ENCODE measurements at places on chromosomes 5 and 9. TPM values are rescaled to one million over a fixed set of nuclear protein-coding genes. Genes with fewer than 3 reads are reported as not detected.

ZNF454 gene
- not detected for total RNA-seq

DNA sequence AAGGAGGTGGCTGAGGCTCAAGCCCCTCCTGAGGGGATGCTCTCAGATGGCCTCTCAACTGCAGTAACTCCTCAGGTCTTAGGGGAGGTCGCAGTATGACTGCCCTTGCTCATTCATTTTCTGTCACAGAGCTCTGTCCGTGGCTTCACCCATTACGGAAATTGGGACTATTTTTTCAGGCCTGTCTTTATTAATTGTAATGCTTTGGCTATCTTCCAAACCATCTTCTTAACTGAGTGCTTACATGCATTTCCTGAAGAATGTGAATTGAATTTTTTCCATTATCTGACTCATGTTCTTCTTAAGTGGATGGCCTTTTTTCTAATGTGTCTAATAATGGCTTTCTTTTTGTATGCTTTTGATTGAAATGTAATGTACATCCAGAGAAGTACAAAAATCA is 36.4 kb upstream of the SV2C start:
- no peak for DNase-seq

- DNase-seq: peak; percentile 60
Observed at GRCh38 chr9:73269430-73270101, 117.9 kb downstream of the ANXA1 start.

GRCh38 chr5:133775584-133776304 is 163.4 kb upstream of the FSTL4 start:
- DNase-seq: no peak

- no peak for DNase-seq
Observed at GRCh38 chr5:74903165-74903787, 37.1 kb upstream of the FAM169A start.

DNA sequence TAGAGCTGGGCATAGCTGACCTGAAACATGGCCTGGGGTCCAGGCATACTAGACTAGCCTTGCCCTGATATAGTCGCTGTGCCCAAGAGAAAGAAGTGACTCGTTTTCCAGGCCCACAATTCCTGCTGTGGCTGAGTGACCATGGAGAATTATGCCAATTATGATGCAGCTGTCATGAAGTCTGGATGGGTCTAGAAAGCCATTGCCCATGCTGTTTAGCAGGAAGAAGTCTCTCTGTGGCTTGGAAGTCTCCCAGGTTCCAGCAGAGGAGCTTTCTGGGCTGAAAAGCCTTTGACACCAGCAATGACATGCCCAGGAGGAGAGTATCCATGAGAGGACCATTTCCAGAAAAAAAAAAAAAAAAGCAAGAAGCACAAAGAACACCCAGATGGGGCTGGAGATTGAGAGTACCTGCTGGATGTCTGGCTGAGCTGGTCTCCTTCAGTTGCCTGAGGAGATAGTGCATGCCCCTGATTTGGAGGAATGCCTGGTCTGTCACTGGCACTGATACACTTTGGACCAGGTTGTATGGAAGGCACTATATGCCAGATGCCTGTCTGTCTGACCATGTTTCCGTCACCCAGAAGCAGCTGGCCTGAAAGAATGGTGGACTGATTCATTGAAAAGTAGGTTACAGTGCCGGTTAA is 128.0 kb upstream of the EPB41L4A start:
- DNase-seq: no peak

DNA sequence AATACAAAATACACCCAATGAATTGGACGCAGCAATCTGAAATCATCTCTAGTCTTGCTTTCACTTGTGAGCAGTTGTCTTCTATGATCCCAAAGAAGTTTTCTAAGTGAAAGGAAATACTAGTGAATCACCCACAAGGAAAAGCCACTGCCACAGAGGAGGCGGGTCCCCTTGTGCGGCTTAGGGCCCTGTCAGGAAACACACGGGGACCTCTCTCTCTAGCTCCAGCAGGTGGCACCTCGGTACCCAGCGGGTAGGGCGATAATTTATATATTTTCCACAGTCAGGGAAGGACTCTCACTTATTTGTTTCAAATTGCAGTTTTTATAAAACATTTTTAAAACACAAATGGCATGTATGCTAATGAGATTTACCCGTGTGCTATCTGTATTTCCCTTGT is 417.1 kb downstream of the KDM4C start:
- DNase-seq: no peak

- DNase-seq: no peak
Observed at GRCh38 chr5:1164696-1165630, 36.4 kb upstream of the SLC6A19 start.

- peak; percentile 87 for DNase-seq
Observed at GRCh38 chr5:147613359-147613758, 103.5 kb upstream of the DPYSL3 start.

DNA sequence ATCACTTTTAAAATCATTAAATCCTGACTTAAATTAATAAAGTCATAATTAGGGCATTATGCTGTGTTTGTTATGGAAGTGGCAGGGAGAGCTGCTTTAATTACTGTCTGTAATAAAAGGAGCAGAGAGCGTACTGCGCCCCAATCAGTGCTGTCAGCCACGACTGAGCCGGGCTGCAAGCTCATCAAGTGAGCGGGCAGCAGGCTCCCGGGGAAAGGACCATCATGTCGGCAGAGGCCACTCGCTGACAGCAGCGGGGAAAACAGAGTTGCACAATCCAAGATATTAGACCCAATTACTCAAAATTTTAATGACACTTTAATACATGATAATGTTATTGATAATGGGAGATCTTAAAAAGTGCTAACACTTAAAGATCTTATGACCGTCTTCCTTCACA is 181.6 kb downstream of the AP3B1 start:
- no peak for DNase-seq

SLC4A9 gene
- not detected for total RNA-seq

DNA sequence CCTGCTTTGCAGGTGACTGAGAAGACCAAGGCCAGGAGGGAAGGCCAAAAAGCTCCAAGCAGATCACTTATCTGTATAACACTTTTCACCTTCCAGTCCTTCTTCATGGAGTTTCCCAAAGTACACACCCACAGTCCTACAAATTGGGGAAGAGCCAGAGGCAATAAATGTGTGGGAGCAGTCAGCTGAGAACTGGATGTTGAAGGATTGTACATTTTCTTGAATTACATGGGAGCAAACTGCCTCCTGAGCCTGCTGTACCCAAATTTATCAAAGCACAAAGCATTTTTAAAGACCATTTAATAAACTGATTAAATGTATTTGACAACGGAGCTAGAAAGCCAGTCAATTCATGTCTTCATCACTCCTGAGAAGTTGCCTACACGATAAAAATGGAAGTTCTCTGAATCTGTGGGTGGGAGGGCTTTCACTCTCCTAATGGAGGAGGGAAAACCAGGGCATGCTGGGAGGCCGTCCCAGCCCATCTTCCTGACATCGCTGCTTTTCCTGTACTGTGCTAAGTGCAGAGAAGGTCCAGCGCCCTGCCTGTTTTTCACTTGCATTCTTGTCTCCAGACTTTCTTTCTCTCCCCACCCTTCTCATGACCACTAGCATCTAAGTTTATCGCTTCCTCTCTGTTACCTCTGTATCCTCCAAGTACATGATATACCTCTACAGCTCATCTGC is 79.0 kb downstream of the KCNIP1 start:
- DNase-seq: no peak

DNA sequence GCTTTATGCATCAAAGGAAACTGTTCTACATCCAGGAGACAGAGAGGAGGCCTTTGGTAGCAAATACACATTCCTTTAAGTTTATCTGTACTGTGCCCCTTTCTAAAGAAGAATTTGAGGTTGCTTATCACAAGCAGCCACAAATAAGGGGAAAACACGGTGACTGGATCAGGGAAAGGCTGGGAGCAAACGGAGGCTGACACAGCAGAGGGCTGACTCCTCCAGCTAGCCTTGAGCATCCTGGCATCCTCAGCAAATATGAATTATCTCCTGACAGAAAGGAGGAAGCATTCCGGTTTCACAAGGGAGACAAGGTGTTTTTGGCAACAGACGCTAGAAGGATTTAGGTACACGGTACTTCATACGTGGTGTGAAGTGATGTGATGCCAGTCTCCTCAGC is 133.5 kb downstream of the DCP2 start:
- DNase-seq: peak; percentile 42

- DNase-seq: peak; percentile 49
Observed at GRCh38 chr9:13717322-13718054, 438.0 kb upstream of the MPDZ start.

LHX2 gene
- 1.3 TPM for total RNA-seq

- DNase-seq: no peak
Observed at GRCh38 chr5:38752012-38752536, 93.7 kb upstream of the OSMR start.

- DNase-seq: no peak
Observed at GRCh38 chr5:14145435-14146334, 2.5 kb downstream of the TRIO start.

- DNase-seq: no peak
Observed at GRCh38 chr9:79657891-79658290, 86.1 kb downstream of the TLE4 start.

DNA sequence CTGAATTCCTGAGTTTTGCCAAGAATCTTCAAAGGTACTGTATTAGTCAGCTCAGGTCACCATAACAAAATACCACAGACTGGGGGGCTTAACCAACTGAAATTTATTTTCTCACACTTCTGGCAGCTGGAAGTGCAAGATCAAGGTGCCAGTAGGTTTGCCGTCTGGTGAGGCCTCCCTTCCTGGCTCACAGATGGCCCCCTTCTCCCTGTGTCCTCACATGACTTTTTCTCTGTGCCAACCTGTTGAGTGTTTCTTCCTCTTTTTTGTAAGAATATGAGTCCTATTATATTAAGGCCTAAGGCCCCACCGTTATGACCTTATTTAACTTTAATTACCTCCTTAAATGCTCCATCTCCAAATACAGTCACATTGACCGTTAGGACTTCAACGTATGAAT is 156.1 kb upstream of the KIF2A start:
- no peak for DNase-seq

DNA sequence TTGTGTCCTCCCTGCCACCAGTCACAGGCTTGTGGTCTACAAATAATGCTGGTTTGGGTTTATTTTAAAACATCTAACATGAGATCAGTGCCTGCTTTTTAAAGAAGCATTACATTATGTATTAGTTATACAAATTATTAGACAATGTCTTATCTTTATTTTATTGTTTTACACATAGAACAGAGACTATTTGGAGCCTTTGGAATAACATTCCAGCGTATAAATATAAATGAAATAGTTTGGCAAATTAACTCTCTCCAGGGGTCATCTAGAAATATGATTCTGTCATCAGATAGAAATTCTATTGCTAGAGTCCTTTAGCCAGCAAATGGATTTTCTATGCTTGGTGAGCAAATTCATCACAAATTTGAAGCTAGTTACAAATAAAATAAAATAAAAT is 22.4 kb downstream of the MAP1B start:
- DNase-seq: no peak

WDR55 gene
- total RNA-seq: 17.2 TPM

ITGA1 gene
- total RNA-seq: 2.9 TPM

NUDT2 gene
- 33.6 TPM for total RNA-seq

- no peak for DNase-seq
Observed at GRCh38 chr5:175896301-175897040, 25.1 kb downstream of the CPLX2 start.

RXRA gene
- 50.4 TPM for total RNA-seq

- peak; percentile 88 for DNase-seq
Observed at GRCh38 chr9:19720377-19720776, 68.5 kb downstream of the SLC24A2 start.

STPG3 gene
- 0.95 TPM for total RNA-seq

- no peak for DNase-seq
Observed at GRCh38 chr5:59547731-59548130, 345.8 kb downstream of the PDE4D start.

DNA sequence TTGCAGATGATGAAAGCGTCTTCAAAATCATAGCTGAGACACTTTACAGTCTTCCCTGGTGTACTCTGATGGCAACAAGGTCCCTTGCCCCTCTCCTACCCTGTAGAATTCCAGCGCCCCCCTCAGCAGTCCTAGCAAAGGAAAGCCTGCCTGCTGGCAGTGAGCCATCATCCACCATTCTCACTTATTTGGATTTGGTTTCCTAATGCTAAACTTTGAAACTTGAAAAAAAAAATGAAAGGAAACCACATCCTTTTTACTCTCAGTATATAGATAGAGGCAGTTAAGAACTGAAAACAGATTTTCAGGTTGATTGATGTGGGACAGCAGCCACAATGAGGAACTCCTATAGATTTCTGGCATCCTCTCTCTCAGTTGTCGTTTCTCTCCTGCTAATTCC is at the start of gene GZMA:
GZMA (plus strand) TSS at position 299 of the 400 bp plus-strand sequence; CDS start at position 336, 37 bp downstream.
- DNase-seq: peak; percentile 2
